Inflammatory macrophage (primary cell): ENCODE measurements at places on chromosomes 1 and 21.

- DNase-seq, result no peak
Measured at GRCh38 chr1:37482796-37483744, 8.7 kb downstream of the ZC3H12A start.

GRCh38 chr1:112061901-112062320, 72.4 kb upstream of the KCND3 start:
- DNase-seq, result no peak

DNA sequence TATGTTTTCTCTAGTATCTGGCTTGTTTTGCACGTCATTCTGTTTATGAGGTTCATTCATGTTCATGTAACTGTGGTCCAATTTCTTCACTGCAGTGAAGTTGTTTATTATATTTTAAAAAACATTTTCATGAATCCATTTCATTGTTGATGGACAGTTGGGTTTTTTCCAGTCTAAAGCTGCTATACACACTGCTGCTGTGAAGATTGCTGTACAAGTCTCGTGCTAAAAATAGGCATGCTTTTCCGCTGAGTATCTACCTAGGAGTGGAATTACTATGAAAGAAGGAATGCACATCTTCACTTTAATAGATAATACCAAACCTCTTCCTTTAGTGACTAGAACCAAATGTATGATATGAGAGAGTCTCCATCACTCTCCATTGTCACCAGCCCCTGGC, 49.0 kb upstream of the ETS2 start:
- no peak for DNase-seq

DNA sequence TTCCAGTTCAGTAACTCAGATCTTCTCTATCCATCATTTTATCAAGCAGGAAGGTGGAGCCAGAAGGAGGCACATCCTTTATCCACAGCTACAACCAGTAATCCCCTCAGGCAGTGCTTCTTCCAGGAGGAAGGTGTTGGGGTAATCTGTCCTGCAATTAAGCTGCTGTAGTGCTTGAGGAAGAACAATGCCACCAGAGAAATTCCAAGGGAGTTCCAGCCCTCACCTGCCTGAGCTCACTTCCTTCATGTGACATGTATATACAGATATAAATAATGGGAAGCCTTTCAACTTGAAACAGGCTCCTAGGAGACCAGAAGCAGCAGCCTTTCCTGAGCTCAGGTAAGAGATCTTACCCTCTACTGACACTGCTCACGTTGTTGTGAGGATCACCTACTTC, 2.2 kb upstream of the IL20 start:
- DNase-seq, result no peak

- DNase-seq, result peak; percentile 78
Measured at GRCh38 chr1:234605983-234606783, 3.8 kb downstream of the IRF2BP2 start.

DNA sequence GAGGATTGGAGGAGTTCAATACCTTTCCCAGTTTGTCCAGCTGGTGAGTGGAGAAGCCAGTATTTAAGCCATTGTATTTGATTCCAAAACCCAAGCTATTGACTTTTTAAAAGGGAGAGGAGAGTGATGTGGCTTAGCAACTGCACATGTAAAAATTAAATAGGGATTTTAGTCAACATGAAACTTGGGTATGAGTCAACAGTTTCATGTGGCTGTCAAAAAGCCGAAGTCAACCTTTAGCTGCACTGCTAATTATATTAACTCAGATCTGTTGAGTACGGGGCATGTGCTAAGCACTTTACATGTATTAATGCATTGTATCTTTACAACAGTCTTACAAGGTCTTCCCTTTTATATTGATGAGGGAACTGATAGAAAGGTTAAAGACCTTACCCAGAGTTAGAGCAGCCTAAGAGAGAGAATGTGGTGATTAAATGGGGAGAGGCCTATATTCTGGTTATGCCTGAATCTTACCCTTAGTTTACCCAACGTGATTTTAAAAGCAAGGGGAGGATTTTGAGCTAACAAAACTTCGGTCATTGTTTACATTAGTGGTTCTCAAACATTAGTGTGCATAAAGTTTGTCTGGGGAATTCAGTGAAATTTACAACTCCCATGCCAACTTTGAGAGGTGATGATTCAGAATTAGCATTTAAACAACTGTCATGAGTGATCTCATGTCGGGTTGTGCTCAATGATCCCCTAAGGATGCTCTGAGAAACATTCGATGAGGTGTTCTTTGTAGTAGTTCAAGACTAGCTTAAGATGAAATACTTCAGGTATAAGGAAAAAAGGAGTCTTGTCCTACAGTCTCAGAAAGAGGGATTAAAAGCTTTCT, 6.9 kb upstream of the SLC35F3 start:
- DNase-seq, result no peak
